BJ (cell line): ENCODE measurements at places on chromosomes 5 and 9. TPM values are rescaled to one million over a fixed set of nuclear protein-coding genes. Genes with fewer than 3 reads are reported as not detected.

The ENTPD2 gene
- not detected in 2 replicates for polyA plus RNA-seq

The NREP gene
- 387 and 609 TPM in 2 replicates for polyA plus RNA-seq

The PCDHA1 gene
- polyA plus RNA-seq, result 0.04 and 0.12 TPM in 2 replicates

The SCGB3A2 gene
- not detected in 2 replicates for polyA plus RNA-seq

- DNase-seq, result no peak
Observed at GRCh38 chr5:17432569-17432968, 65.5 kb upstream of the TAF11L2 start.

DNA sequence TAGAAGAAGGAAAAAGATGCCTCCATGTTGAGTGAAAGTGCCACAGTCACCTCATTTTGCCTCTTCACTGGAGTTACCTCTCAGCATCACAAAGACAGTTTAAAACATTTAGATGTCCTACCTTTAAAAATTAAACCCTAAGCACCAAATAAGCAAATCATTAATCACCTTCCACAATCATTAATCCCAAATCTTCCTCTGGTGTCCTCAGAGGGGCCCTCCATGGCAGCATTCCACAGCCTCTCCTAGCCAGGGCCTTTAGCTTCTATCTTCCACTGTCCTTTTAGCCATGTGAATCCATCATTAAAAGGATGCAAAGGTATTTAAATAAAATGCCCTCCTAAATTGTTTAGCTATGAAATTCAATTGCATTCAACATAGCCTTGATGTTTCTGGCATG, 310.8 kb downstream of the PDE4D start:
- DNase-seq, result no peak

- no peak for DNase-seq
Observed at GRCh38 chr5:124477577-124477976, 268.9 kb downstream of the ZNF608 start.

GRCh38 chr5:73812962-73813588, 187.1 kb downstream of the ARHGEF28 start:
- DNase-seq, result no peak
